ENCODE measurements at places on chromosomes 12 and 14.

GRCh38 chr12:102958073-102958829 lies 777 bp downstream of the ASCL1 start:
- DNase-seq: no peak

GRCh38 chr14:105389534-105389933 lies 8.8 kb upstream of the TEX22 start:
- no peak for DNase-seq

DNA sequence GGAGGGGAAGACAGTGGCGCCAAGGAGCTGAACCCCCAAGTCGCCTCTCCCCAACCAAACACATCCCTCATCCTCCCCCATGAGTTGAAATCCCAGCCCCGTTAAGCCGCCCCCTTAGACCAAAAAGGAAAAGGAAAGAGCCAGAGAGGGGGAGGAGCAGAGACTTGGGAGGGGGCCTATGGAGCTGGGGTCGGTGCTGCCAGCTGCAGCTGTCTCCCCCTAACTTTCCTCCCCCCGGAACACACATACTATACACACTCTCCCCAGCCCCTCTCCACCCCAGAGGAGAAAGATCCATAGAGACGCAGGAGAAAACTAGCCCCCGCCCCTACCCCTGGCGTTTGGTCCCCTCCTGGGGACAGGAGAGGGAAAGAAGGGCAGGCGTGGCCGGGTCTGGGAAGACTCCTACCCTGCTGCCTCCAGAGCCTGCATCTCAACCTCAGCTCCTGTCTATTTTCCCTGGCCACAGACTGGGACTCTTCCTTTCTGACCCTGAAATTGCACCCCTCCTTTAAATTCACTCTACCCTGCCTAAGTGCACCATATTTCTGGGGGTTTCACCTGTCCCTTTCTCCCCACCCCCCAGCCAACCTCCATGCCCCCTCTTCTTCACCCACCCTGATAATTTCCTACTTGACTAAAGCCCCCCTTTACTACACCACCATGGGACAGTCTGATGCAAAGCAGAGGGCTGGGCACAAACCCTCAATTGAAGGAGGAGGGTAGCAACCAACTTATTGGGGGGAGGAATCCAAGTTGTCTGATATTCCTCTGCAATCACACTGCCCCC lies 1.7 kb upstream of the HOXC9 start:
- no peak for DNase-seq

DNA sequence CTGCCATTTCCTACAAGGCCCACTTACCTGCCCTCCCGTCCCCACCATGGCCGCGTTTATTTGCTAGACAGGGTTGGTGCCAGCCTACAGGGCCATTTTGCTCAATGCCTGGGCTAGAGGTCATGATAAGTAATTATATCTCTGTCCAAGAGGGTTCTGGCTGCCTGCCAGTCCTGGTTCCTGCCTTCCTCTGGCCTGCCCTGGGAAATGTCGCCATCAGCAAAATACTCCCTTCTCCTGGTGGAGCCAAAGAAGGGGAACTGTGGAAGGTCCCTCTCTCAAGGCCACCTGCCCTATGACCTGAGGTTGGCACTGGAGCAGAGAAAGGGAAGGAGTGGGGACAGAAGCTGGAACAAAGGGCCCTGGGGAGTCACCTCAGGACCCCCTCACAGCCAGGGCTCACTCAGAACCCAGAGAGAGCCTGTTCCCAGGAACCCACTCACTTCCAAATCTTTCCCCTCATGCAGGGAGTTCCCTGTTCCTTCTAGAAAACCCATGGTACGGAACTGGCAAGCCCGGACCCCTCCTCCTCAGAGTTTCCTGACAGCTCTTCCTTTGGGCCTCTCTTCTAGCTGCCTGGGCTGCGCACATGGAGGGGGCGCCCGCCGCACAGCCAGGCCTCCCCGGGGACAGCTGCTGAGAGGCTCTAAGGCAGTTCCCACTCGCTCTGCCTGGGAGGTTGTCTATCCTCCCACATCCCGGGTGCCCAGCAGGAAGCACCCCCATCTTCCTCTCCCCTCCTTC lies 280.5 kb downstream of the DPF3 start:
- DNase-seq: no peak

DNA sequence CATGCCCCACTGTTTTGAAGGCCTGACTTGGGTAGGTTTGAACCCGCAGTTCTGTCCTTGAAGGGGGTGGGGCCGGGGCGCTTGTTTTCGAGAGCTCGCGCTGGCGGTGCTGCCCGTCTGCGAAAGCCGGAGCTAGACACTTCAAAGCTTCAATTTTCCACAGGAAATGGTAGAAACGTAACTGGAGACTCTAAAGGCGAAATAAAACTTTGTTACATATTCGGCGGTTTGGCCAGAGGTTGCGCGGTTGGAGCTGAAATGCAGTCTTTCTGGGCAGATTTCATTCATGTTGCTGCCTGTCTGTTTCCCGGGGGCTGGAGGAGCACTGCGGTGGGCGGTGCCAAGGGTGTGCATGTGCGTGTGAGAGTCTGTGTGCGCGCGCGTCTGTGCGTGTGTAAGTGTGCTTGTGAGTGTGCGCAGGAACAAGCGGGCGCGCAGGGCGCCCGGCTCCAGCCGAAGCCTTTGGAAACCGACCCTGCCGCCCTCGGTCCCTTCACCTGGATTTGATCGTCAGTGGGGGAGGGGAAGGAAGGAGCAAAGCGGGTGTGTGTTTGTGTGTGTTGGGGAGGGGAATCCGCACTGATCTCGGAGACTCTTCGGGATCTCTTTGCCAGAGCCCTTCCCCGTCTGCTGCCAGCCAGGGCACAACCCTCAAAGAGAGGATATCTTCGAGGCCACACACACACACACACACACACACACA lies 227.7 kb upstream of the CRY1 start:
- DNase-seq: peak; percentile 18

DNA sequence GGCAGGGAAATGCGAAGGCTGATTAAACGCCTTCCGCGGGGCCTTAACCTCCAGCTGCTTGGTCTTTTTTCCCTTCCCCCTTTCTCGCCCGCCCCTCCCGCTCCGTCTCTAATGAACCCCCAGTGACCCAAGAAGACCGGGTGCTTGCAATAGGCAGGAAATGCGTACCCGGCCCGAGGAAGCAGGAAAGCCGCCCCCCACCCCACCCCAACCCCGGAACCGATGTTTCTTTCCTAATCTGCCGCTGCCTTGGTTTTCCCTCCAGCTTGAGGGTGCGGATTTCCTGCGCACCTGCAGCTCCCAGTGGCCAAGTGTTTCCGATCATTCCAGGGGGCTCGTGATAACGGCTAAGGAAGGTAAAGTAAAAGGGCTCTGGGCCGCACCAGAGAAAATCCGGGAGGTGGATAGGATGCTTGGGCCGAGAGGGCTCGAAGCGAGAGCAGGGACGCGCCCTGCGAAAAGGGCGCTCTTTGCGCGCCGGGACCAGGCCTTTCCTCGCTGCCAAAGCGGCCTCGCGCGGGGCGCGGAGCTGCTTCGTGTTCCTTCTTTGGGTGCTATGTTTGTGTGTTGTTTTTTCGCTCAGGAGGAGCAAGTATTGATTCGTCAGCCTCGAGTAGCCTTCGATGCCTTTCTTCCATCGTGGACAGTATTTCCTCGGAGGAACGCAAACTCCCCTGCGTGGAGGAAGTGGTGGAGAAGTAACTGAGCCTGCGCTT lies 983 bp downstream of the MYF6 start:
- DNase-seq: no peak

DNA sequence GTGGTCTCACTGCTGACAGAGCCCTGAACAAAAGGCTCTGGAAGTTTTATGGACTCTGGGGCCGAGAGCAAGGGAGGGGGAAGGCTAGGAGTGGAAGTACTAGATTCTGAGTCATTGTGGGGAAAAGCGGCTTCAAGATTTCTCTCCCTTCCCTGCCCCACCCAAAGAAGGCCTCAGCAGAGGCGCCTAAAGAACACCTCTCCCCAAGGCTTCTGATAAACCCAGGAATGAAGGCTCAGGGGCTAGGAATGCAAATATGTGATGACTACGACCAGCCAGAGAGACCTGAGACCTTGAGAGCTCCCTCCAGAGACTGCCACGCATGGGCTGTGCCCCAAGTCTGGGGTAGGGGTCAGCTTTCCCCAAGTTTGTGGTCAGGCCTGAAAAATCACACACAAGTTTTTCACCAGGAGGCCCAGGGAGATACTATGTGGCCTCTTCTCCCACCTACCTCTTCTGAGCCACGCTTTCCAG lies 130.7 kb upstream of the HIF1A start:
- DNase-seq: no peak

DNA sequence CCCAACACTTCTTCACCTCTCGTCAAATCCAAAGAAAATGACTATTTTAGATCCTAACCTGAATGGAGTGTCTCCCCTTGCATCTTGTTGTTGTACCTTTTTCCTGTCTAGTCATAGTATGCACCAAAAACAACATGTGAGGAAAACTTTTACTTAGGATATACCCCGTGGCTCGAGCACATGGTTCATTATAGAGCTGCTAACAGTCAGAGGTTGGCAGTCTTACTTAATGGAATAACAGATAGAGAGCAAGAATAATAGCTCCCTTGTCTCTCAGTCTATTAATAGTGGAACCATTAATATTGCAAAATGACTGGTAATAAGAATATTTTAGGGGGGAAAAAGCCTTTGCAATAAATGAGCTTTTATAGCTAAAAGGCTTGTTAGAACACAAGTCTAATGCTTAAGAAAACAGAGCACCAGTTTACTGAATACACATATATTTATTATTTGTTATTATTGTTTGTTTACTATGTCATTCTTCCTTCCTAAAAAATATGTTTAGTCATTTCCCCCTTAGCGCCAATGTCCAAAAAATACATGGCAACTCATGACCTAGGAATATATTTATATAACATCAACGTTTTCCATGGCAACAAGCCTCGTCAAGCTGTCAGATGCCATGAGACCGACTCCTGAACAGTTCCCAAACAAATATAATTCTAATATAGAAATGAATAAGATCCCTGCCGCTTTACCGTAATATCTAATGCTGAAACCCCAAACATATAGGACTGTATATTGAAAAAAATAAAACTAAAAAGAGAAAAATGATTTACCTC lies 592.4 kb downstream of the SOX5 start:
- no peak for DNase-seq

DNA sequence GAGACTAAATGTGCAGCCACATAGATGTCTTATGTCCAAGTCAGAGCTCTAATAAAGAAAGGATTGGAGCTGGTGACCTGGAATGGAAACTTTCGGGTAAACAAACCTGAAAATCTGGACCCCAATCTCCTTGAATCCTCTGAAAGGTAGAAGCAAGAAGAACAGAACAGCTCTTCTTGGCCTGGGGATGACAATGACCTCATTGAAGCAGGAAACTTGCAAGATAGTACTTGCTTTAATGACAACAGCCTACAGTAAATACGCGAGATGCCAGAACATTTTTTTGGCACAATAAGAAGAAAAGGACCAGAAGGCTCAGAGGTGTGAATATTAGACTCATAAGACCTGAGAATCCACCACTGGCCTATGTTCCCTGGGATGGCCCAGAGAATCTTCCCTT lies 4.1 kb upstream of the PRIMA1 start:
- no peak for DNase-seq

GRCh38 chr12:131050463-131051154 lies 96.9 kb downstream of the ADGRD1 start:
- no peak for DNase-seq

DNA sequence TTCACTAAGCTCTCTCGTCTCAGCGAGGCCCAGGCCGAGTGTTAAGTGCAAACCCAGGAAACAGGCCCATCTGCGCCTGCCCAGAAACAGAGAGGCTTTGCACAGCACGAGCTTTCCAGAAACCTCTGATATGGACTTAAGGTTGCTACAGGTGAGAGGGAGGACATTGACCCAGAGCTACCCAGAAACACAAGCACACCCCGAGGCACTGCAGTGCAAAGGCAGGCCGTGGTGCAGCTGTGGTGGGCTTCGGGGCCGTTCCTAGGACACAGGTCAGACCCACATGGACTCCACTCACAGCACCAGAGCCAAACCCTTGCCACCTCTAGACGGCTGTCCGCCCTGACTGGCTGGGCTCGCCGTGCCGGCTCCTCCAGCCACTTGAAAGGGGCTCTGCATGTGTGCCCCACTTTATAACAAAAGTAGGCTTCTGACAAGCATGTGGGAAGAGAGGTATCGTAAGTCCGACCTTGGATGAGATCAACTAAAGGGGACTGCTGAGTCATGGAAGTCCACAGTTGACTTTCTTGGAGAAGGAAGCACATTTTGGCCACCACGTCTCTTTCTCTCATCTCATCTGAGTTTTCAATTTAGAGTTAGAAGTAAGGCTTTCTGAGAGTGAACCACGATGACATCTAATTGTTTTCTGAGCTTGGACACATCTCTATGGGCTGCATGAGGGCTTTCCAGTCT lies 38.2 kb downstream of the CACNA2D4 start:
- DNase-seq: no peak

- DNase-seq: no peak
Measured at GRCh38 chr14:36264595-36264994, 55.8 kb downstream of the MBIP start.

GRCh38 chr14:64763085-64763782 lies 59.0 kb downstream of the PLEKHG3 start:
- DNase-seq: no peak

DNA sequence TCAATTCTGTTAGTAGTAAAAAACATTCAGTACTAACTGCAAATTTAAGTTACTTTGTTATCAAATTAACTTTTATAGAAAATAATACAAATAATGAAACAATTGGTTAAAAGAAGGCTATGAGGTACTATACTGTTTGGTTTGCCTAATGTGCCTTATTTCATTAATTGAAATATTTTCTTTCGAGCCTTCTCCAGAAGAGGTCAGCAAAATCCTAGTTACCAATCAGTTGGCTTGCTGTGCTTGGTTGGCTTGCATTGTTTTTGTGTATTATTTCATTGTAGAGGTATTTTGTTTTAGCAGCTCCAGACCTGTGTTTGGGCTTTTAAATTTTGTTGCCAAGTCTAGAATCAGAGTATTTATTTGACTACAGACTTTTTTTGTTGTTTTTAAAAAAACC lies 68.5 kb downstream of the AEBP2 start:
- DNase-seq: no peak

All from activated CD4-positive, CD25-positive, alpha-beta regulatory T cell (primary cell).